ENCODE measurements at places on chromosomes 12 and 14.

DNA sequence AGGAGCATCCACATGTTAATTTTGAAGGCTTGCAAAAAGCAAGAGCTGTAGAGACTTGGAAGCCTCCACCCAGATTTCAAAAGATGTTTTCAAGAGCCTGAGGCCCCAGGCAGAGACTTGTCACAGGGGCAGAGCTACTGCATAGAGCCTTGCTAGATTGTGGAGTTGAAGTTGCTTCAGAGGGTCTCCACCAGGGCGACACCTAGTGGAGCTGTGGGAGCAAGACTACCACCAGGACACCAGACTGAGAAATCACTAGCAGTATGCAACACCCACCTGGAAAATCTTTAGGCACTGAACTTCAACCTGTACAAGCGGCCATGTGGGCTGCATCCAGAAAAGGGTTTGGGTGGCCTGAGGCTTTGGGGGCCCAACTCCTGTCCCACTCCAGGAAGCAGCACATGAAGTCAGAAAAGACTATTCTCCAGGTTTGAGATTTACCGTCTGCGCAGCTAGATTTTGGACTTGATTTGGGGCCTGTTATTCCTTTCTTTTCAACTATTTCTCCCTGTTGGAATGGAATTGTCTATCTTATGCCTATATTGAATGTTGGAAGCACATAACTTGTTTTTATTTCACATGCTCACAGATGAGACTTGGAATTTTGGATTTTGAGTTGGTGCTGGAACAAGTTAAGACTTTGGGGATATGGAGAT lies 508.6 kb downstream of the FLRT2 start:
- DNase-seq: peak; percentile 67

DNA sequence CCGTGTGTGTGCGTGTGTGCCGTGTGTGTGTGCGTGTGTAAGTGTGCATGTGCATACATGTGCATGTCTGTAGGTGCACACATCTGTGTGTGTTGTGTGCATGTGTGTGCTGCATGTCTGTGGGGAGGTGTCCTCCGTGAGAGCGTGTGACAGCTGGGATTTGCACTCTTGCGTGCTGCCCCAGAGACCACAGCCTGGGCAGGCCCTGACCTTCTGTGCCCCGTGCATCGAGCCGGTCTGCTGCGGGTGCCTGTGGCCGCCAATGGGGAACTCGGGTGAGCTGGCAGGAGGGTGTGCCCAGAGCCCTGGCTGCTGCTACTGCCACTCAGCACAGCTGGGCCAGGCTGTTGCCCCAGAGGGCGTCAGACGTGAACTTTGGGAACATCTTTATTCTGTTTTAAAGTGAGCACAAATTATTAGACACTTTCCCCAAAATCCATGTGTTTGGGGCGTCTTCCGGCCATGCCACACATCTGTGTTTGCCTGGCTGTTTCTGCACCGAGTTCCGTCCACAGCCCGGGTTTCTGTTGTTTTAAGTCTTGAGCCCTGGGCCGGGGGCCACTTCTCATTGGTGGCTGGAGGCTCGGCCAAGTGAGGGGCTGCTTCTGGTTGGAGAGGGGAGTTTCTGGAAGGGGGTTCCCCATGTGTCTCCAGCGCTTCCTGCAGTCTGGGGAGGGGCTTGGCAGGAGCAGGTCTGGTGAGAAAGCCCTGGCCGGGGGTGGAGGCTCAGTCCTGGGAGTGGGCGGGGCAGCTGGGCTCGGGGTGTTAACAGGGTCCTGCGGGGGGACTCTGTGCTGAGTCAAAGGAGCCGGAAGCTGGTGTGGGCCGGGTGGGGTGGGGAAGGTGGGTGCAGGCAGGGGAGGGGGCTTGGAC lies 7.6 kb downstream of the CEP170B start:
- DNase-seq: no peak

GRCh38 chr14:56208520-56208919 lies 90.3 kb downstream of the PELI2 start:
- no peak for DNase-seq

GRCh38 chr12:71125949-71126348 lies 31.9 kb downstream of the TSPAN8 start:
- DNase-seq: no peak

DNA sequence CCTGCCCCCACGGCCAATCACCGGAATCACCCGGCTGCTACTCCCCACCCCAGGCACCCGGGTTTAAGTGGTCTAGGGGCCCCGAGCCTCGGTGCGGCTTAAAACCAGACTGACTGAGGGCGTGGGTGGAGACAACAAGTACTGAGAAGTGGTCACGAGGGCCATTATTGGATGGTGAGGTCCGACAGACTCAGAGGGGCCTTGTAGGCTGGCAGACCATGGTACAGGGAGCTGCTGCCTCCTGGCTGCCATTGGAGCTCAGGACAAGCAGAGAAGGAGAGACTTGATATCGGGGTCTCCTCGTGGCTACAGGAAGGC lies 54.1 kb downstream of the FBRSL1 start:
- no peak for DNase-seq

DNA sequence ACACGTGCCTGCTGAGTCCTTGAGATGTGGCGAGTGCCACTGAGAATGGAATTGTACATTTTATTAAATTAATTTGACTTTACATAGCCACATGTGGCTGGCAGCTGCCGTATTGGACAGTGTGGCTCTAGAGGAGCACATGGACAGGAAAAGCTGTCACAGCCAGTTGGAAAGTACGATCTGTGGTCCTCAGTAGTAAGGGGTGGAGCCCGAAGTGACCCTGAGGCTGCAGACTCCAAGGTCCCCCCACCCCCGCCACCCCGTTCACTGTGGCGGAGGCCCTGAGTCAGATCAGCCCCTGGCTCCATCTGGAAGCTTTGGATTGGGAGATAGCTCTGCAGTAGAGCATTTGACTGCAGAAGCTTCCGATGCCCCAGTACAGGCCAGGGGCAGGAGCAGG lies 25.8 kb upstream of the BEGAIN start:
- no peak for DNase-seq

DNA sequence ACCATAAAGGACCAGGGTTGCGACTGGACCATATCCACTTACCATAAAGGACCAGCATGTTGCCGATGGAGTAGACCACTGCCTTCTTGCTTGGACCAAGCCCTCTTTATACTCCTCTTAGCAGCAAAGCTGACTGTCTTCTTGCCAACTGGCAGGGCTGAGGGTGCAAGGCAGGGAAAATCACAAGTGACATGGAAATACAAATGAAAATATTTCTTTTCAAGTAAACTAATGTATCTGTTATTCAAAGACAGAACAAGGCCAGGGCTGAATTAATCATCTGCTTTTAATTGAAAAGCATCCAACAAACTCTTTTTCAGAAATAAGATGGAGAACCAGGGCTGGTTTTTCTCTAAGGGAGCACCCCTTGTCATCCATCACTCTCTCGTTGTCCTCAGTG lies at the start of gene CELA1:
Gene CELA1 (minus strand): TSS at position 99 of the 400 bp plus-strand sequence. CDS start 41 bp downstream, at position 58.
- no peak for DNase-seq

DNA sequence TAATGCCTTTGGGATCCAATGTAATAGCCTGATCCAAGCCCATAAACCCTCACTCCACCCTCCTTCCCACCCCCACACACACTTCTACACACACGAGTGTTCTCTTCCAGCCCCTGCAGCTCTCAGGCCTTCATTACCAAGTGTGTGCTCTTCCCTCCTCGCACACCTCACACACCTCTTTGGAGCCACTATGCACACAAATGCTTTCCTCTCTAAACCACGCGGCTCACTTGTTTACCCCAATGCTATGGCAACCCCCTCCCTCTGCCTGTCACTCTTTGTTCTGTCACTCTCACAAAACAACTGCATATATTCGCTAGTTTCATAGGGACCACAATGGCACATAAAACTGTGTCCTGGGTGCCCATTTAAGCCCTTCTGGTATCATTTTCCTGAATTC lies 35.1 kb downstream of the PPP2R5E start:
- no peak for DNase-seq

- DNase-seq: no peak
Observed at GRCh38 chr14:76718306-76719040, 42.8 kb upstream of the VASH1 start.

GRCh38 chr14:73426877-73427276 lies 31.5 kb downstream of the NUMB start:
- DNase-seq: peak; percentile 16

DNA sequence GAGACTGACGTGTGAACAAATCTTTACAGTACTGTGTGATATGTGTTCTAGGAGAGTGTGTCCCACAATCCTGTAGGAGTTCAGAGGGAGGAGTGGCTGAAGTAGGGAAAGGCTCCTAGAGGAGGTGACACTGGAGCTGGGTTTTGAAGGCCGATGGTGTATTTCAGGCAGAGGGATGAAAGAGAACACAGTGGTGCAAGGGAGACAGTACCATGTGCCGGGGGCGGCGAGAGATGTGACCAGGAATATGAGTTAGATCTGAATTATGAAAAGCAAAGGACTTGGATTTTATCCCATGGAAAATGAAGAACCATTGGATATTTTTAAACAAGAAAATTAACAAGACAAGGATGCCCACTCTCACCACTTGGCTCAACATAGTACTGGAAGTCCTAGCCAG lies 77.0 kb upstream of the ESRRB start:
- DNase-seq: no peak

DNA sequence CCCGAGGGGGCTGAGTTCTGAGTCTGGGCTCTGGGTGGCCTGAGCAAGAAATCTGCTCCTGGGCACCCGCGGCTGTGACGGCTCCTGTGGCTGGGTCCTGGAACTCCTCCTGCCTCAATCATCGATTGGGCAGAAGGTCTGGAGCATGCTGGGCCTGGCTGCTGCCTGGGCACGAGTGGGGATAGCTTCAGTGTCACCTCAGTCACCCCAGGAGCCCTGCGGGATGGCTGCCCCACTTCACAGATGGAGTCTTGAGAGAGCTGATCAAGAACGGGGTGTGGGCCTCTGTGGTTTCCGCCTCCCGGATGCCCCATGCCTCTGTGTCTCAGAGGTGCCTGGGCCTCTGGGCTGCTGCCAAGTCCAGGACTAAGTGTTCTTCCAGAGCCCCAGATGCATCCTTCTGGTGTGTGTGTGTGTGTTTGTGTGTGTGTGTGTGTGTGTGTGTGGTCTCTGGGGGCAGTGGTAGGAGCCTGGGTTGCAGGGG lies 185.6 kb upstream of the C14orf180 start:
- no peak for DNase-seq

DNA sequence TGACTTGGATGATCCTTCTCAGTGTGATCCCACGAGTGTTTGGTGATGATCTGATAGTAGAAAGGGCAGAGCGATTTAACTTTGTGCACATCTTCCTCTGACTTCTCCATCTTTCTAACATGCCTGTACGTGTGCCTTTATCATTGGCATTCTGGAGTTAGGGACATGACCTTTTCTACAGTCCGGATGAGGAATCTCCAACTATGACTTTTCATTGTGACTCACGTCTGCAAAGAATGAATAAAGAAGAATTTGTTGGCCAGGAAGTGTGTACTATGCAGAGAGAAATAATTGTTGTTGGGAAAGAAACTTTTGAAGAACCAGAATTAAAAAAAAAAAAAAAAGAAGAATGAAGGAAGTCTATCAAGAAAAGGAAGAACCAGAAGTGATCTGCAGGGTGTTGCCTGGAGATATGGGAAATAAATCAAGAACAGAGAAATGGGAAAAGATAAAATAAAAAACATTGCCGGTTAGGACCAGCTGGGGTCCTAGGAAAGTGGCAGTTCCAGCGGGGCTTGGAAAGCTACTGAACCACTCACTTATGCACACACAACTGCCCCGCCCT lies 25.3 kb downstream of the PPFIBP1 start:
- DNase-seq: peak; percentile 68

Measured in SK-MEL-5 (cell line).